ENCODE measurements at places on chromosomes 7 and 10. TPM values are rescaled to one million over a fixed set of nuclear protein-coding genes. Genes with fewer than 3 reads are reported as not detected.

Gene BCL7B
- 53.7 TPM for total RNA-seq

Gene CPN1
- not detected for total RNA-seq

Gene CALN1
- not detected for total RNA-seq

Gene FAM180A
- total RNA-seq, result not detected

Gene ANKRD61
- not detected for total RNA-seq

Gene MKX
- not detected for total RNA-seq

GRCh38 chr10:50990568-50991455 lies 83.5 kb upstream of the PRKG1 start:
- peak; percentile 25 for DNase-seq

GRCh38 chr7:25503306-25503705 lies 275.0 kb upstream of the NPVF start:
- DNase-seq, result no peak

- no peak for DNase-seq
Observed at GRCh38 chr7:79420464-79420863, 33.0 kb downstream of the MAGI2 start.

DNA sequence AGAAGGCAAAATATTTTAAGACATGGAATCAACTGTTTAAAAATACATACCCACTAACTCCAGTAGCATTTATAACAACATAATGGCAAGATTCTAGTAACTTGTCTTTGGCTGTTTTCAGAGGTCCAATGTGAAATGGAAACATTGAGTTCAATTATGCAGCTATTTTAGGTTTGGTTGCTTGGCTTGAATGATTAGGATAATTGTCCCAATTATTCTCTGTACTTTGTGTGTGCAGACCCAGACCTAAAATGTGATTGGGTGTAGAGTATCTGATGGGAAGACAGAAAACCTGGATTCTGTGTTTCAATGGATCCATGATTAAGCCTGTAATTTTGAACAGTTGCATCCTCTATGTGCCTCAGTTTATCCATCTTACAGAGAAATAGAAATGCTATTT lies 392.7 kb upstream of the NFE2L3 start:
- DNase-seq, result no peak

- DNase-seq, result no peak
Observed at GRCh38 chr7:157520249-157520648, 183.4 kb downstream of the DNAJB6 start.

DNA sequence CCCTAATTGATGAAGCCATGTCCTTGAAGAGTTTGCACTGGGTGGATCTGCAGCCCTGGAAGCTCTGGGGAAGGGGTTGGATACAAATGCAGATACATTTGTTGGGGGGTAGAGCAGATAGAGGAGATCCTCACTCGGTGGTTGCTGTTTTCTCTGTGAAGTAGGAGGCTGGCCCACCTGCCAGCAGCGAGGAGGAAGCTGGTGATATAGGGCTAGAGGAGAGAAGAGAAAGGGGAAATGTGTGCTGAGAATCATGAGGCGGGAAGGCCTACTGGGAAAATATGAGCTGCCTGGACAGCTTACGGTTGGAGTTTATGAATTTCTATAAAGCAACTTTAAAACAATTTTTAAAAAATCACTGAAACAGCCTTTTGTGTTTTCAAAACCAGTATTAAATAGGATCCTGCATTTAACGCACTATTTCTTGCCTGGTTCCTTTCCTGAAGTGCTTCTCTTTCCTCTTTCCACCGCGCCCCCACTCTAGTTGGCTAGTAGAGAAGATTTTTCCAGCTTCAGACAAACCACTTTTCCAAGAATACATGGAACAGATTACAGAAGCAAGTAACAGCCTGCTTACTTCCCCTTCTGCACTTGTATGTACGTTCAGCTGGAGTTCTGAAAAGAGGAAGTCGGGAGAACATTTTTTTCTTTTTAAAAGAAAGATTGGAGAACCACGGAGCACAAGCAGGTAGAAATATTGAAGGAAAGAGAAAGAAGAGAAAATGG lies 100.6 kb upstream of the GLCCI1 start:
- no peak for DNase-seq

DNA sequence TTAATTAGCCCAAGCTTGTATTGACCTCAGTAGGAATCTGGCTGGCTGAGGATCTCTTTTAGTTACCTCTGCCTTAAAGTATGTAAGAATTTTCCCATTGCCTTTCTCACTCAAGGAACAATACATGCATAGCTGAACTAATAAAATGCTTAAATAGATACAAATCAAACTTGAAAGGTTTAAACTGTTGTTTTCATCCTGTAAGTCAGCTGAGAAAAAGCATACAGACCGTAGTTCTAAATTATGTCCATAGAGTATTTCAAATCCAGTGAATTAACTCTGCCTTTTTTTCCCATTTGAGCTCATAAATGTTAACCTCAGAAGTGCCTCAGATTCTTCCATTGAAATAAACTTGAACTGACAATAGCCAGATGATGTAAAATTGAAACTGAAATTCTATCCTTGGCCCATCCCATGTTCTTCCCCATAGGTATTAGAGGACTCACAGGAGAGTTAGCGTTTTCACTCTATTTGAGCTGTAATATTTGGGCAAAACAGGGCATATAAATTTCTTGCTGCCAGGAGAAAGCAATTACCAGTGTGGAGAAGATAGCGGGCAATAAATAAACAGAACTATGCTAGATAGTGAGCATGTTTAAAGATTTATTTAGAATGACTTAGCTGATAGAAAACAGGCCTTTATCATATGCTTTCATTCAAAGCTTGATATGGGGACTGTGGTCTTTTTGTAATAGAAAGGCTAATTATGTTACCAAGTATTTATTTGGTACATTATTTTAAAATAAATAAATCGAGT lies 163.7 kb downstream of the WNT2 start:
- no peak for DNase-seq

GRCh38 chr10:132223156-132223590 lies 36.4 kb downstream of the DPYSL4 start:
- peak; percentile 12 for DNase-seq

DNA sequence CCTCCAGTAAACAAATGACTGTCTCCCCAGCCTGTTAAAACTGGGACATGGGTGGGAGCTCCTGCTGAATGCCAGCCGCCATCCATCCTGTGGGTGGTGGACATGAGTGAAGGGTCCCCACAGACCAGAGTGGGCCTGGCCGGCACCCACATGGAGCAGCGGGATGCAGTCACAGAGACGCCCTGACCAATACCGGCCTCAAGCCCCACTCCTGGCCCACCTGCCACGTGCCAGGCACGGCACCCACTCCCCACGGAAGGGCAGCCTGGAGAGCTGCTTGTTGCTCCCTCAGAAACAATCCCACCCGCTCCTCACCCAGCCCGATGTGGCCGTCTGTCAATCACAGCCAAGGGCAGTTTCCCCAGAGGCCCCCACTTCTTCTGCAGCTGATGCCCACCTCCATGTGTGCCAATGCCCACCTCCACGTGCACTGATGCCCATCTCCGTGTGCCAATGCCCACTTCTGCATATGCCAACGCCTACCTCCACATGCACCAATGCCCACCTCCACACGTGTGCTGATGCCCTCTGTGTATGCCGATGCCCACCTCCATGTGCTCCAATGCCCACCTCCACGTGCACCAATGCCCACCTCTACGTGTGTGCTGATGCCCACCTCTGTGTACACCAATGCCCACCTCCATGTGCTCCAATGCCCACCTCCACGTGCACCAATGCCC lies 42.8 kb upstream of the DNAAF5 start:
- DNase-seq, result no peak
